AG09319 (cell line): ENCODE measurements at places on chromosomes 5 and 9.

- no peak for DNase-seq
Observed at GRCh38 chr9:6921315-6921714, 163.5 kb downstream of the KDM4C start.

- DNase-seq: no peak
Observed at GRCh38 chr5:168786147-168786546, 207.0 kb upstream of the PANK3 start.

GRCh38 chr5:138282920-138283742, 8.7 kb upstream of the GFRA3 start:
- DNase-seq: peak; percentile 14

DNA sequence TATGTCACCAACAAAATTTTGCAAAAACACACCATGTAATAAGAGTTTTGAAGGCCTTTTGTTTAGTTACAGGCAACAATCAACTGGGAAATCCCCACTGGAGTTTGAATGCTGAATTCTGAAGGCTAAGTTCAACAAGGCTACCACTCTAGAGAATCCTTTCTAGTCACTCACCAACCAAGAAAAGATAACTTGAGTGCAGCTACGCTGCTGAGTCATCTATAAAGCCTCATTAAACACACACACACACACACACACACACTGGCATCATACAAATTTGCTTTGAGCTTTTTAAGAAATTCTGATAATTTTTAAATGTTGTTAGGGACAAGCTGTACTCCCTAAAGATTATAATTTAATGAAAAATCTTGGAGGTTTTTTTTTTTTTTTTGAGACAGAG, 219.6 kb downstream of the DENND1A start:
- peak; percentile 16 for DNase-seq

- DNase-seq: no peak
Observed at GRCh38 chr9:135077497-135078200, 9.8 kb upstream of the OLFM1 start.

DNA sequence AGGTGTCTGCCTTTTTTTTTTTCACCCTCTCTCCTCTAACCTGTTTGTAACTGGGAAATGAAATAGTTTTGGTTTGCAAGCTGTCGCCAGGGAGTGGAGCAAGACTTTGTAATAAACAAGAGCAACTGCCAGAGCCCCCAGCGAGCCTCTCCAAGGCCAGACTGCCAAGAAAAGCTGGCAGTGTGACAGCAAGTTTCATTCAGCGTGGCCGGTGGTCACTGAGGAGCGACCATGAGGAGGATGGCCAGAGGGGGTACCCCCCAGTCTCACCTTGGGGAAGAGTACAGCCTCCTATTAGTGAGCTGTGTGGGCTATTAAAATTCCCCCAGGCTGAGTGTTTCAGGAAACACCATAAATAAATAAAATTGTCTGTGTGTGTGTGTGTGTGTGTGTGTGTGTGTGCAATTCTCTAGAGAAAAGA, 49.9 kb downstream of the ZFAND5 start:
- no peak for DNase-seq

- DNase-seq: no peak
Observed at GRCh38 chr9:6106711-6107339, 91.4 kb upstream of the RANBP6 start.

- no peak for DNase-seq
Observed at GRCh38 chr5:81188962-81189361, 44.2 kb upstream of the CKMT2 start.

- DNase-seq: no peak
Observed at GRCh38 chr5:1431896-1432295, 13.3 kb downstream of the SLC6A3 start.

DNA sequence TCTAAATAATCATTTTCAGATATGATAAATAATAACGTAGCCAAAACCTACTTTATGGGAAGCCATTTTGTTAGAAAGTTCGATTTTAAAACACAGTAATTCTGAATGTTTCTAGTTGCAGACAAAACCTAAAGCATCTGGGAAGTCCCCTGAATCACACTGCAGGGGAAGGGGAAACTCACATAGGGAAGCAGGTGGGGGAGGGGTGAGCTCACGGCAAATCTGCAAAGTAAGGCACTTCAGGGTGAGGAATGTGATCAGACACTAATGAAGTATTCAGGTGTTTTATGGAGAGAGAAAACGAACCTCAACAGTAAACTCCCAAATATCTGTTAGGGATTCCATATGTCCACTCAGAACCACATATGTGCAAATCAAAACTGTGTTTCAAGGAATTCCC, 70.7 kb downstream of the EPB41L4A start:
- DNase-seq: no peak

GRCh38 chr5:62376064-62376463, 27.6 kb downstream of the DIMT1 start:
- no peak for DNase-seq

GRCh38 chr9:79616971-79617370, 45.2 kb downstream of the TLE4 start:
- no peak for DNase-seq

GRCh38 chr5:109374625-109375024, 35.1 kb downstream of the PJA2 start:
- no peak for DNase-seq

GRCh38 chr5:131288328-131288727, 24.5 kb downstream of the CDC42SE2 start:
- DNase-seq: no peak

GRCh38 chr5:147098233-147098790, 136.5 kb upstream of the STK32A start:
- peak; percentile 3 for DNase-seq

- no peak for DNase-seq
Observed at GRCh38 chr9:81559197-81559596, 130.2 kb downstream of the TLE1 start.

GRCh38 chr5:144436007-144436406, 265.3 kb downstream of the KCTD16 start:
- no peak for DNase-seq

GRCh38 chr5:157247267-157247666, 18.7 kb upstream of the CYFIP2 start:
- no peak for DNase-seq
